Osteoblast (primary cell): ENCODE measurements at places on chromosomes 4 and X. TPM values are rescaled to one million over a fixed set of nuclear protein-coding genes. Genes with fewer than 3 reads are reported as not detected.

ZDHHC9 gene
- total RNA-seq = 28.2 and 33.0 TPM in 2 replicates

FAM184B gene
- under 0.01 TPM in 1 of 2 replicates, not detected in the other for total RNA-seq

TCEAL9 gene
- 96.4 and 110 TPM in 2 replicates for total RNA-seq

CNKSR2 gene
- total RNA-seq = 1.2 and 1.8 TPM in 2 replicates

SSX4B gene
- not detected in 2 replicates for total RNA-seq

SMARCA1 gene
- total RNA-seq = 44.8 and 58.6 TPM in 2 replicates

DNA sequence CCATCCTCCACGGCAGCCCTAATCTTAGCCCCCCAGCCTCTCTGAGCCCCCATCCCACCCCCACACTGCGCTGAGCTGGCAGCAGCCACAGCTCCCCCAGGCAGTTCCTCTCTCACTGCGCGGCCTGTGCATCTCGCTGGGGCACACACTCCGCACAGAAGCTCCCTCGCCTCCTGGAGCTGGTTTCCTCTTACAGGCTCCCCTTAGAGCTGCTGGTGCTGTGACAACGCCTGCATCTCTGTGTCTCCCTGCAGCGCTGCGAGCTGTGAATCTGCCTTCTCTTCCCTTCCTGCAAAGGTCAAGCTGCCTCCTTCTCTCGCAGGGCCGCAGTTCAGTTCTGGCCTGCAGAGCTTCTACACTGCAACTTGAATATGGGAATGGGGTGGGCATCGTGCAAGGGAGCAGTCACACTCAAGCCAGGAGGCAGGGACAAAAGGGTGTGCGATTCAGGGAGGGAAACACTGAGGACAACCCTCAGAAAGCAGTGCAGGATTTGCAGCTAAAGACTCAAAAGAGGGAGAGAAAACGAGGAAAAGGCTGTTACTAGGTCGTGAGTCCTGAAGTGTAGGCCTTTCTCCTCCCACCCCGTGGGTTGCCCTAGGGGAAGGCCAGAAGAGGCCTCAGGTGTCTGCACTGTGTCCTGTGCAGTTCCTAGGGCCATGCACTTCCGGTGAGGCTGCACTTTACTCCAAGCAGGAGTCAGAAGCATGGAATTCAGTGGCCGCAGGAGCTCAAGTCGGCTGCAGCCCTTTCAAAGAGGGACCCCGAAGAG lies 87.0 kb downstream of the BCOR start:
- no peak overlapping the region for H3K4me3 ChIP-seq
- H3K27me3 ChIP-seq = peaks cover 38% of the 10 kb centered on the region

DNA sequence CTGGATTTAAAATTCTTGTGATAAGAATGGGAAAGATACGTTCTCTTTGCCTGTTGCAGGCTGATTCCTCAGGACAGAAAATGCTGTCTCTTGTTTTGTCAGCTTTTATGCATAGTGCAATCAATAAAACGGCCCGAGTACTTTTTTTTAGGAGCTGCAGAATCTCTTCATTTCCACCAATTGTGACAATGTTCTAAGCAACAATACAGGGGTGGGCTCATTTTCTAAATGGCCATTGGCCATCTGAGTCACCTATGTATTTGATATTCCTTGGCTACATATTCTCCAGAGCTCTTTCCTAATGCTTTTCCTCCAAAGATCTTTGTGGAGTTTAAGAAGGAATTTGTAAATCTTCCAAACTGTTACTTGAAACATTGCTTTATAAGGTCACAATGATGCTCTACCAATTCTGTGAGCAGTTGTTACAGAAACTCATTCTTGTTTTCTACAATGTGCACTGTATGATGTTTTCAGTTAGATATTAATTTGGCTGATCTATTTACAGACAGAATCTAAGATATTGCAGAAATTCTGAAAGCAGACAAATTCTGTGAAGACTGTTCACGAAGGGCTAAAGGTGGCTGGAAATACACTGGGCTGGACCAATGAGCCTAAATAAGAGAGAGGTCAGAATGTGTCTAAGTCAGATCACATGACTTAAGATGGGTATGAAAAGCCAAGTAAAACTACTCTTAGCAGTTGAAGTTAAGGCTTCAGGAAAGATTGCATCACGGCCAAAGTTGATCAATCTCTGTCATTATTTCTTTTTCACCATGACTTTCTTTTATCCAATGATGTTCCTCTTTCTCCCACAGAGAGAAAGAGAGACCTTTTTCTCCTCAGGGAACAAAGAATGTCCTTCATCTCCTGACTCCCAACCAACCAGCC lies 33.4 kb downstream of the TAPT1 start:
- H3K4me3 ChIP-seq = no peak overlapping the region
- H3K36me3 ChIP-seq = no peaks in the 10 kb centered on the region
- H3K4me1 ChIP-seq = peaks cover 15% of the 10 kb centered on the region
- no peak for DNase-seq
- H3K27ac ChIP-seq = no peak overlapping the region
- no peaks in the 10 kb centered on the region for H3K27me3 ChIP-seq

GRCh38 chr4:115272594-115272993 lies 159.2 kb upstream of the NDST4 start:
- no peak overlapping the region for H3K4me3 ChIP-seq
- H3K27me3 ChIP-seq = no peaks in the 10 kb centered on the region
- H3K27ac ChIP-seq = no peak overlapping the region
- no peak for DNase-seq

DNA sequence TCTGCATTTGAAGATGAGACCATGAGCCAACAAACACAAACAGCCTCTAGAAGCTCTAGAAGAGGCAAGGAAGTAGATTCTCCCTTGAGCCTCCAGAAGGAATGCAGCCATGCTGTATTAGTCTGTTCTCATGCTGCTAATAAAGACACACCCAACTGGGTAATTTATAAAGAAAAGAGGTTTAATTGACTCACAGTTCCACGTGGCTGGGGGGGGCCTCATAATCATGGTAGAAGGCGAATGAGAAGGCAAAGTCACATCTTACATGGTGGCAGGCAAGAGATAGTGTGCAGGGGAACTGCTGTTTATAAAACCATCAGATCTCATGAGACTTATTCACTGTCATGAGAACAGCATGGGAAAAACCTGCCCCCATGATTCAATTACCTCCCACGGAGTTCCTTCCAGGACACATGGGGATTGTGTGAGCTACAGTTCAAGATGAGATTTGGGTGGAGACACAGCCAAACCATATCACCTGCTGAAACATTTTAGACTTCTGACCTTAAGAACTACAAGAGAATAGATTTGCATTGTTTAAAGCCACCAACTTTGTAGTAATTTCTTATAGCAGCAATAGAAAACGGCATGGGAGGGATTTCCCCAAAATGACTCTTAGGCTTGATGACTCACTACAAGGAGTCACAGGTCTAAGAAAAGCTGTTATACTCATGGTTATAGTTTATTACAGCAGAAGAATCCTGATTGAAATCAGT lies 284.4 kb upstream of the SFRP2 start:
- H3K36me3 ChIP-seq = no peaks in the 10 kb centered on the region
- no peaks in the 10 kb centered on the region for H3K4me1 ChIP-seq
- H3K27me3 ChIP-seq = no peaks in the 10 kb centered on the region
- no peak for DNase-seq
- H3K27ac ChIP-seq = no peak overlapping the region

DNA sequence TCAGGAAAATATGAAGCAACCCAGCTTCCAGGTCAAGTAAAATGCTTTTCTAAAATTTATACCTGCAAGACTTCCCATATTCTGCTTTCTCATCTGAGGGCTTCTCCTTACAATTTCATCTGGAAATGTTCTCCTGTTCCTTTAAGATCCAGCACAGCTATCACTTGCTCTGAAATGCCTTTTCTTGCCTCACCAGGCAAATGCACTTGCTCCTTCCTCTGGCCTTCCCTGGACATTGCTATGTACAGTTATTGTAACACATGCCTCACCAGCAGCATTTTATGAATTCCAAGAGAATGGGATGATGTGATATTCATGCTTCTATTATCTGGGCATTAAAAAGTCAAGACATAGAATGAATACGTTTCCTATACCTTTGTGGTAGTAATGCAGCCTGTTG lies 842.1 kb upstream of the INTU start:
- H3K4me1 ChIP-seq = no peaks in the 10 kb centered on the region
- H3K4me3 ChIP-seq = no peak overlapping the region
- H3K27me3 ChIP-seq = no peaks in the 10 kb centered on the region
- DNase-seq = peak; percentile 48
- no peak overlapping the region for H3K27ac ChIP-seq

DNA sequence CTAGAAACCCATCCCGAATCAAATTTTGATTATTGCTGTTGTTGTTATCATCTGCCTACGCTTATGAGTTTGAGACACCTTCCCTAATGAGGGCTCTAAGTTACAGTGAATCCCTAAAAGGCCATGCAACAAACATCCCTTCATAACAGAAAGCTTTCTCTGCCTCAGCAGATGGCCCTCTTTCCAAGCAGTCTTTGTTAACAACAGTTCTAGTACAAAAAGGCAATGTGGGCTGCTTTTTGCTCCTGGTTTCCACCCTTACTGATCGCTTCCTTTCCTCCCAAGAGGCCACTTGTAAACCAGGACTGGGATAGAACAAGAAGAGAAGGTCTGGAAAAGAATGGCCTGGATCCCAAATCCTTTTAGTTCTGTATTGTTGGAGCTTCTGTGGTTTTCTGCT lies 24.2 kb downstream of the GPC4 start:
- no peak for DNase-seq
- H3K4me1 ChIP-seq = no peaks in the 10 kb centered on the region

- peaks cover 37% of the 10 kb centered on the region for H3K27me3 ChIP-seq
- no peaks in the 10 kb centered on the region for H3K36me3 ChIP-seq
- DNase-seq = no peak
- peaks cover 7% of the 10 kb centered on the region for H3K4me1 ChIP-seq
- no peak overlapping the region for H3K27ac ChIP-seq
Measured at GRCh38 chrX:110804446-110804845, 8.8 kb upstream of the CHRDL1 start.

DNA sequence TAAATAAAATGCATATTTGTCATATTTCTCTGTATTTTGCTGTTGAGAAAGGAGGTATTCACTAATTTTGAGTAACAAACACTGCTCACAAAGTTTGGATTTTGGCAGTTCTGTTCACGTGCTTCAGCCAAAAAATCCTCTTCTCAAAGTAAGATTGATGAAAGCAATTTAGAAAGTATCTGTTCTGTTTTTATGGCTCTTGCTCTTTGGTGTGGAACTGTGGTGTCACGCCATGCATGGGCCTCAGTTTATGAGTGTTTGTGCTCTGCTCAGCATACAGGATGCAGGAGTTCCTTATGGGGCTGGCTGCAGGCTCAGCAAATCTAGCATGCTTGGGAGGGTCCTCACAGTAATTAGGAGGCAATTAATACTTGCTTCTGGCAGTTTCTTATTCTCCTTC lies 3.3 kb downstream of the HTT start:
- DNase-seq = no peak
- no peaks in the 10 kb centered on the region for H3K27me3 ChIP-seq
- peak overlapping the region; percentile 14 for H3K27ac ChIP-seq

GRCh38 chr4:37725718-37726117 lies 39.5 kb upstream of the RELL1 start:
- H3K4me1 ChIP-seq = no peaks in the 10 kb centered on the region
- no peak overlapping the region for H3K4me3 ChIP-seq
- H3K36me3 ChIP-seq = no peaks in the 10 kb centered on the region
- H3K27ac ChIP-seq = no peak overlapping the region
- H3K27me3 ChIP-seq = peaks cover 3% of the 10 kb centered on the region
- DNase-seq = no peak

DNA sequence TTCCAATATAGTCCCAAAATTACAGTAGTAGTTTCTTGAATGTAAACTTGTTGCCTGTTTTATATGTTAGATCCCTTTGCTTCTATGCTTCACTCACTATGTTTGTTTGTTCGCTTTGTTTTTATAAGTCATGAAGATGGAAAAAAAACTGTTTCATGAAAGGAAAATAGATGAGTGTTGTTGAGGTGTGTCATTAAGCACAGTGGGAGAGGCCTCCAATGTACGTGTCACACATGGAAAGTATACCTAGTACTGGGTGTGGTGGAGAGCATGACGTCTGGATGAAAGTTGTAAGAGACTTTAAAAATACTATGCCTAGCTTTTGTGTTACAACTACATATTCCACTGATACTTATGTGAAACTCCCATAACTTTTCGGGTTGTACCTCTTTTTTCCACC lies 28.4 kb downstream of the PLS3 start:
- no peaks in the 10 kb centered on the region for H3K36me3 ChIP-seq
- no peak overlapping the region for H3K4me3 ChIP-seq
- DNase-seq = no peak
- H3K4me1 ChIP-seq = peaks cover 23% of the 10 kb centered on the region
- peaks cover 16% of the 10 kb centered on the region for H3K27me3 ChIP-seq

DNA sequence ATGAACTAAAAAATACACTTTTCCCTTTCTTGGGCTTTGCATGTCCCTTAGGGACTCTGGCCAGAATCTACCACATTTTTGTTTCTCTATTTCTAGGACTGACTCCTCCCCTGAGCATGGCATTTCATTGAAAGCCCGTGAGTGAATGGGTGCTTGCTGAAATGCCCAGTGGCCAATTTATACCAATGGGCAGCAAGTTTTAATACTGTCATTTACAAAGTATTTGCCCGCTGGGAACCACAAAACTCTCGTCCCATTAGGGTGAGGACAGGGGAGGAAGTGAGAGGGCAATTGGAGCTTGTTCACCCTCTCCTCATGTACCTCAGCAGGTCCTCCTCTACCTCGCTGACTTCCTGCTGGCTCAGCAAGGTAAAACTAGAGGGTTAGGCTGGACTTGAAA lies 1.1 kb downstream of the SRPX2 start:
- H3K36me3 ChIP-seq = no peaks in the 10 kb centered on the region
- peaks cover 5% of the 10 kb centered on the region for H3K27me3 ChIP-seq
- peak overlapping the region; percentile 85 for H3K27ac ChIP-seq
- H3K4me3 ChIP-seq = peak overlapping the region; percentile 70

GRCh38 chr4:113411496-113411938 lies 350.0 kb downstream of the CAMK2D start:
- H3K27ac ChIP-seq = peak overlapping the region; percentile 58
- H3K4me1 ChIP-seq = peaks cover 18% of the 10 kb centered on the region
- no peaks in the 10 kb centered on the region for H3K36me3 ChIP-seq
- no peaks in the 10 kb centered on the region for H3K27me3 ChIP-seq
- H3K4me3 ChIP-seq = no peak overlapping the region
- DNase-seq = no peak

GRCh38 chr4:23382879-23383278 lies 507.0 kb downstream of the PPARGC1A start:
- H3K4me1 ChIP-seq = no peaks in the 10 kb centered on the region
- DNase-seq = no peak
- no peak overlapping the region for H3K27ac ChIP-seq
- H3K36me3 ChIP-seq = no peaks in the 10 kb centered on the region

DNA sequence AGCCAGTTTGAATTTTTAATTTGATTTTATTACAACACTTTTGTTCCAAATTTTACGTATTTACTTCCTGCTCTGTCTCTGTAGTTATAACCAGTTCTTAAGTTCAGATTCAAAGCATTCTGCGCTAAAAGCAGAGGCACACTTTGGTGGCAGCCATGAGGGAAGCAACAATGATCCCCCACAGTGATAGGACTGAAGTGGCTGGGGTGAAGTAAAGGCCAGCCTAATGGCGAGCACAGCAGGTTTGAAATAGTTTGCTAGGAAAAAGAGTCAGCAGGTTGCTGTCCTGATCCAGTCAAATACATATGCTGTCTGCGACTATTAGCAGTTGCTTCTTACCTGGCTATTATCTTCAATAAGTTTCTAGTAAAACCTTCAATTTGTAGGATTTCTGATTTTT lies 176.3 kb downstream of the RPA4 start:
- no peaks in the 10 kb centered on the region for H3K36me3 ChIP-seq
- H3K27me3 ChIP-seq = no peaks in the 10 kb centered on the region
- no peak for DNase-seq
- H3K27ac ChIP-seq = no peak overlapping the region

- H3K4me1 ChIP-seq = no peaks in the 10 kb centered on the region
- no peaks in the 10 kb centered on the region for H3K27me3 ChIP-seq
- H3K36me3 ChIP-seq = no peaks in the 10 kb centered on the region
- no peak overlapping the region for H3K27ac ChIP-seq
- no peak overlapping the region for H3K4me3 ChIP-seq
- peak; percentile 62 for DNase-seq
Measured at GRCh38 chr4:85672116-85672515, 197.2 kb downstream of the ARHGAP24 start.
